ENCODE measurements at places on chromosomes 1 and 21. TPM values are rescaled to one million over a fixed set of nuclear protein-coding genes. Genes with fewer than 3 reads are reported as not detected.

Gene TMPRSS3
- total RNA-seq: not detected

Gene EVI5
- 3.9 TPM for total RNA-seq

Gene C1orf141
- total RNA-seq: not detected

DNA sequence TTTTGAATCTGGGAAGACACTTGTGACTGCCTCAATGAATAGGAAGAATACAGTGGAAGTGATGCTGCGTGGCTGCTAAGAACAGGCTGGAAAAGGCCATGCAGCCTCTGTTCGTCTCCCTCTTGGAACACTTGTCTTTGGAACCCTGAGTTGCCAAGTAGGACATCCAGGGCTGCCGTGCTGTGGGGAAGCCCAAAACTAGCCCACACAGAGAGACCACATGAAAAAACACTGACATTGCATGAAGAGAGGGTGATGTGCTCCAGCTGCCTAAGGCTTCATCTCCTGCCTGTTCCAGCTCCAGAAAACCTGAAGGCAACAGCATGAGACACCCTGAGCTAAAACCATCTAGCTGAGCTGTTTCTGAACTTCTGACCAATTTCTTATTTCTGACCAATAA is 61.1 kb upstream of the GNG4 start:
- no peak for DNase-seq

GRCh38 chr1:183869230-183869629 is 64.3 kb downstream of the RGL1 start:
- no peak for DNase-seq

DNA sequence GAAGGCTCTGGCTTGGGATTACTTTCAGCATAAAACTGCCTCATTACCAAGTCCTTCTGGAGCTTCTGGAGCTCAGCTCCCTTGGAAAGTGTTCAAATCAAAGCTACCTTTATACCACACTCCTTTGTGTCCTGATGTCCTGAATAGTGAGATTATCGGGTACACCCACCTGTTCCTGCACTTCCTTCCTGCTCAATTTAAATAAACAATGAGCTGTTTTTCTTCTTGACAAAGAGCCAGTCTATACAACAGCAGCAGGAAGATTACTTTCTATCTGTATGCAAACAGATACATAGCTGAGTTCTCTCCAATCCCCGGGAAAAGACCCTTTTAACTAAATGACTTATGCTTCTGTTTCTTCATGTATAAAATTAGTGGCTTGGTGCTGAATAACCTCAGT is 258.0 kb upstream of the FMN2 start:
- DNase-seq: no peak

DNA sequence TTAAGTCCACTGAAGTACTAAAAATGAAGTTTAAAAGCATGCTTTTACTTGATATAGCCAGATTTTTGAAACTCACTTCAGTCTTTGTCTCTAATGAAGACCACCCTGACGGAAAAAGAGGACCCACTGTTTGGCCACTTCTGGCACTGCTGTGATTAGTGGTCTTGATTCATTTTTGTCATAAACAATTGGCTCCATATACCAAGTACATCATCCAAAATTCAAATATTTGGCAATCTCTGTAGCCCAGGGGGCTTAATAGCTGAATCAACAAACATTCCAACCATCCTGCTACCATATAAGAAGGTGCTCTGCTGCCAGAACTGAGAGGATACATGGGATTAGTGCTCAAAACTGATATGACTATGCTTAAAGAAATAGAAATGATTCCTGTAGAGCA is 156.0 kb downstream of the COL24A1 start:
- DNase-seq: no peak

DNA sequence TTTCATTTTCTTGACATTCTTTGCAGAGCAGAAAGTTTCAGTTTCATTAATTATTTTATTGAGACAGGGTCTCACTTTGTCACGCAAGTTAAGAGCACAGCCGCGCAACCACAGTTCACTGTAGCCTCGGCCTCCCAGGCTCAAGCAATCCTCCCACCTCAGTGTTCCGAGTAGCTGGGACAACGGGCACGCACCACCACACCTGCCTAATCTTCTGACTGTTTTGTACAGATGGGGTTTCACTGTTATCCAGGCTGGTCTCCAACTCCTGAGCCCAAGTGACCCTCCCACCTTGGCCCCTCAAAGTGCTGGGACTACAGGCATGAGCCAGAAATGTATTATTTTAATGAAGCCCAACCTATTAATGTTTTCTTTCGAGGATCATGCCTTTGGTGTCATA is 3.0 kb upstream of the SPATC1L start:
- DNase-seq: no peak

DNA sequence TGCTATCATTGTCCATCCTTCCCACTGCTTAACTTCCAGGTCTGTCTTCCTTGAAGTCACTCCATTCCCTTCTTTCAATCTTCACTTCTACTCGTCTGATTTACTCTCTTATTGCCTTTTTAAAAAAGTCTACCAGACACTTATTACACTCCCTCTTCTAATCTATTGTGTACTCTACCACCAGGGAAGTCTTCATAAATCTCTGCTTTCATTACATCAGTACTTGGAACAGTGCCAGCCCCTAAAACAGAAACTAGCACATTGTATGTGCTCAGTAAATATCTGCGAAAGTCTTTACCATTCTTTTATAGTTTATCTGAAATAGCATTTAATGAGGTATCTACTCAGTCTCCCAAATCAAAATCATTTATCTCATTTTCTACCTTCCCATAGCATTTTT is 236.4 kb downstream of the USH2A start:
- DNase-seq: no peak

DNA sequence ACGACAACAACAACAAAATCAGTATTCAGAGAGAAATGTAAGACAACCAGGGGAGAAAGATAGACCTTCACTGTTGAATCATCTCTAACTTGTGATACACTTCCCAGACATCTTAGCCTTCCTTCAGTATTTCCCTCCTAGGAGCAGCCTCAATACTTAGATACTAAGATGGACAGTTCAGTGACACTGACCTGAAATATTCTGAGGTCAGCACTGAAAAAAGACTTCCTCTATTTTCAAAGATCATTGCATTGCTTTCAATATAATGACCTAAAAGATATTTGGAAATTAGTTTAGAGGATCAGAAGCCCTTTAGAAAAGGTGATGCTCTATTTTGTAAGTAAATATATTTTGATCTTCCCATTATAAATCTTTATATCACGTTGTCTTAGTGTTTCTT is 101.0 kb downstream of the MRPL39 start:
- DNase-seq: no peak

GRCh38 chr1:92291372-92291999 is 7.3 kb downstream of the GLMN start:
- DNase-seq: no peak

DNA sequence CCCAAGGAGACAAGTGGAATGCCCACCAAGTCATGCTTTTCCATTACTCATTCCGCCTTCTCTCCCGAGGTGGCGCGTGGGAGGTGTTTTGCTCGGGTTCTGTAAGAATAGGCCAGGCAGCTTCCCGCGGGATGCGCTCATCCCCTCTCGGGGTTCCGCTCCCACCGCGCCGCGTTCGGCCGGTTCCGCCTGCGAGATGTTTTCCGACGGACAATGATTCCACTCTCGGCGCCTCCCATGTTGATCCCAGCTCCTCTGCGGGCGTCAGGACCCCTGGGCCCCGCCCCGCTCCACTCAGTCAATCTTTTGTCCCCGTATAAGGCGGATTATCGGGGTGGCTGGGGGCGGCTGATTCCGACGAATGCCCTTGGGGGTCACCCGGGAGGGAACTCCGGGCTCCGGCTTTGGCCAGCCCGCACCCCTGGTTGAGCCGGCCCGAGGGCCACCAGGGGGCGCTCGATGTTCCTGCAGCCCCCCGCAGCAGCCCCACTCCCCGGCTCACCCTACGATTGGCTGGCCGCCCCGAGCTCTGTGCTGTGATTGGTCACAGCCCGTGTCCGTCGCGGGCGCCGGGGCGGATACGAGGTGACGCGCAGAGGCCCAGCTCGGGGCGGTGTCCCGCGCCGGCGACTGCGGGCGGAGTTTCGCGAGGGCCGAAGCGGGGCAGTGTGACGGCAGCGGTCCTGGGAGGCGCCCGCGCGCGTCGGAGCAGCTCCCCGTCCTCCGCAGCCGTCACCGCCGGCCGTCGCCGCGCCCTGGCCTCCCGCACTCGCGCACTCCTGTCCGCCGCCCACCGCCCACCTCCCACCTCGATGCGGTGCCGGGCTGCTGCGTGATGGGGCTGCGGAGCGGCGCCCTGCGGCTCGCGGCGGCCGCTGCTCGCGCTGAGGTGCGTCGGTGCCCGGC is at the start of gene KIF1B:
TSS of gene KIF1B (plus strand) at position 666 of the 906 bp plus-strand sequence. CDS start 21,759 bp downstream, outside the sequence.
- peak; percentile 97 for DNase-seq

- no peak for DNase-seq
Observed at GRCh38 chr1:152866321-152866720, 6.5 kb downstream of the LCE7A start.

DNA sequence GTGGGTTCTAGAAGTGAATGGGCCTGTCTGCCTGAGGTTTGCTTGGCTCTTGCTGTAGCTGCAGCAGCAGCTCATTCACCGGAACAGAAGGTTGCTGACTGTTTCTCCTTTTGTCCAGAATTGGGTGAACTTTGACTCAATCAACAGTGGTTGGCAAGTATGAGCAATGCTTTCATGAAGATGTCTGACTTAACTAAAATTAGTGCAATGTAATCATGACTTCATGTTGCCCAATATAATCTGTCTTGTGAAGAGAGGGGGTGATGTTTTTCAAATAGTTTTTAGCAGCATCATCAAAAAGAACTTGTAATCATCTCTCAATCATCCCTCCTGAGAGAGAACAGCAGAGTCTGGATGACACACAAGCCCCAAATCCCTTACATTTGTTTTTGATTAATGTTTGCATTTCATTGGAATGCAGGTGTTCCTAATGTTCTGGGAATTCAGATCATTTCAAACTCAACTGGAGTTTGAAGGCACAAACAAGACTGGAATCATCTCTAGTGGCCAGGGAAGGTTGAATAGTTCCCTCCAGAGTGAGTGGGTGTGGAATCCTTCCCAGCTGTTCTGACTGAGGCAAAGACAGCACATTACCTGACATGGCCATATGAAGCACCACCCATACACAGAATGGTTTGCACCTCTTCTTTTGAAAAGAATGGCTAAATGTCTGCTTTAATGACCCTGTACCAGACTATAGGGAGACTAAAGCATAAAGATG is 82.9 kb downstream of the HLX start:
- DNase-seq: no peak

DNA sequence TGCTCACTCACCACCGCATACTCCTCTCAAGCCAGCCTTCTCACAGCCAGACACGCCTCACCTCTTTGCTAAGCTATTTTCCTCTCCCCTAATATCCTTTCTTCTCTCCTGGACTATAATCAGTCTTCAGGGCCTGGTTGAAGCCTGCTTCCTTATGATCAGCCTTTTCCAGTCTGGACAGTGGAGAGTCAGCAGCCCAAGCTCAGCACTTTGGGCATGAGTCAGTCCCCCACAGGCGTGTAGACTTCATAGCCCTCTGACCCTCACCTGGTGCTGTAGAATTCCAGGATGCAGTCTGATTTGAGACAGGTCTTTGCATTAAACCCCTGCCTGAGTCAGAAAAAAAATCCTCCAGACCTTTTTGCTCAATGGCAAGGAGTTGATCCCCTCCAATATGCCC is 2.5 kb downstream of the HPCAL4 start:
- no peak for DNase-seq

DNA sequence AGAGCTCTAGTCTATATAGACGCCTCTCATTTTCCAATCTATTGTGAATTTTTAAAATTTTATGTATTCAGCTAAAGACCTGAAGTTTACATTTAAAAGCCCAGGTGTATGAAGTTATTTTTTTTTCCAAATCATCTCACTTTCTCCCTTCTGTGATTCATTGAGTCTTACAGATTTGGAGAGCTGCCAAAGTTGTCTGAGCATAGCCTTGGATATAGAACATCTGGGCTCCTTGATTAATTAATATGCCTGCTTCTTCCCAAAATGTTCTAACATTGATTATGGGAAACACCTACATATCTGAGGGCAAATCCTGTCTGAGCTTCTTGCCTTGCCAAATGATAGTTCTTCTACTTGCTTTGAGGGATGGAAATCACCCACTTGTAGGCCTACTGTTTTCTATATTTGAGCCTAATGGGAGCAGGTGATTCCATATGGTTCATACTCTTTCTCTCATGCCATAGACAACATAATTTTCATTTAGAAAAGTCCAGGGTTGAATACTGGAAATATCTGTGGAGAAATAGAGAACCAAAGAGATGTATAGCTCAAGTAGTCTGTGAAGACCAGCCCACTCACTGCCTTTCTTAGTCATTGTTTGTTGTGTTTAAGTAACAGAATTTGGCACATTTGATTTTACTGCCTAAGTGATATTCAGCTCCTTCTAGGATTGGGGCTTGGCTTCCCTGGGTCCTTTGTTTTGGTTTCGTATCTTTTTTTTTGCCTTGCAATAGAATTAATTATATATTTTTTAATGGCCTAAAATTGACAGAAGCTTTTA is 46.2 kb downstream of the MACF1 start:
- DNase-seq: no peak
